ENCODE measurements at places on chromosomes 3 and 15.

GRCh38 chr3:32177702-32178198 lies 60.7 kb upstream of the CMTM8 start:
- DNase-seq = peak; percentile 38
- peaks cover 2% of the 10 kb centered on the region for H3K36me3 ChIP-seq
- H3K27me3 ChIP-seq = peaks cover 13% of the 10 kb centered on the region
- H3K4me1 ChIP-seq = peaks cover 11% of the 10 kb centered on the region

GRCh38 chr15:60010858-60011257 lies 6.7 kb downstream of the FOXB1 start:
- no peak overlapping the region for H3K4me3 ChIP-seq
- no peak for DNase-seq
- H3K27me3 ChIP-seq = peaks cover 80% of the 10 kb centered on the region
- peaks cover 28% of the 10 kb centered on the region for H3K4me1 ChIP-seq

DNA sequence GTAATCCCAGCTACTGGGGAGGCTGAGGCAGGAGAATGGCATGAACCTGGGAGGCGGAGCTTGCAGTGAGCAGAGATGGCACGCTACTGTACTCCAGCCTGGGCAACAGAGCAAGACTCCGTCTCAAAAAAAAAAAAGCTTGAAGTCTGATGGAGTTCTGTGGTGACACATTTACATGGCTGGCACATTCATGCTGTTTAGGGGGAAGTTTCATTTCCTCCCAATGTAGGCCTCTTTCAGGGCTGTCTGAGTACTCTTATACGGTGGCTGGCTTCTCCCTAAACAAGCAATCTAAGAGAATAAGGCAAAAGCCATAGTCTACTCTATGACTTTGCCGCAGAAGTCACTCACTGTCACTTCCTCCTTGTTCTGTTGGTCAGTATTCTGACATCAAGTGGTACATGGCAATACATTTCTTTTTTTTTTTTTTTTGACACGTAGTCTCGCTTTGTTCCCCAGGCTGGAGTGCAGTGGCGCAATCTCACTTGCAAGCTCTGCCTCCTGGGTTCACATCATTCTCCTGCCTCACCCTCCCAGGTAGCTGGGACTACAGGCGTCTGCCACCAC lies 41.2 kb downstream of the OIP5 start:
- peaks cover 56% of the 10 kb centered on the region for H3K36me3 ChIP-seq
- no peak overlapping the region for H3K27ac ChIP-seq
- H3K4me3 ChIP-seq = no peak overlapping the region

DNA sequence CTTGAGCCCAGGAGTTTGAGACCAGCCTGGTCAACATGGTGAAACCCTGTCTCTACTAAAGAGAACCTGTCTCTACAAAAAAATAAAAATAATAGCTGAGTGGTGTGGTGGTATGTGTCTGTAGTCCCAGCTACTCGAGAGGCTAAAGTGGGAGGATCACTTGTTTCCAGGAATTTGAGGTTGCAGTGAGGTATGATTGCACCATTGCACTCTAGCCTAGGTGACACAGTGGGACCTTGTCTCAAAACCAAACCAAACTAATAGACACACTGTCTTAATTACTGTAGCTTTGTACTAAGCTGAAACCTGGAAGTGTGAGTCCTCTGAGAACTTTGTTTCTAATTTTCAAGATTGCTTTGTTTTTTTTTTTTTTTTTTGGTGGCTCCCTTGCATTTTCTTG lies 30.4 kb downstream of the MGA start:
- no peak for DNase-seq
- no peak overlapping the region for H3K27ac ChIP-seq
- H3K36me3 ChIP-seq = peaks cover 1% of the 10 kb centered on the region

GRCh38 chr3:5473471-5473870 lies 286.0 kb downstream of the EDEM1 start:
- H3K4me1 ChIP-seq = no peaks in the 10 kb centered on the region
- no peaks in the 10 kb centered on the region for H3K27me3 ChIP-seq
- DNase-seq = no peak

GRCh38 chr15:82714016-82714415 lies 4.3 kb upstream of the AP3B2 start:
- no peak overlapping the region for H3K27ac ChIP-seq
- H3K27me3 ChIP-seq = peaks cover 9% of the 10 kb centered on the region
- H3K4me1 ChIP-seq = no peaks in the 10 kb centered on the region
- DNase-seq = no peak
- no peaks in the 10 kb centered on the region for H3K36me3 ChIP-seq
- no peak overlapping the region for H3K4me3 ChIP-seq

- H3K4me1 ChIP-seq = peaks cover 12% of the 10 kb centered on the region
- H3K4me3 ChIP-seq = no peak overlapping the region
- H3K36me3 ChIP-seq = no peaks in the 10 kb centered on the region
- DNase-seq = peak; percentile 29
- peaks cover 7% of the 10 kb centered on the region for H3K27me3 ChIP-seq
- H3K27ac ChIP-seq = no peak overlapping the region
Observed at GRCh38 chr3:9912294-9912935, 4.5 kb upstream of the IL17RC start.

DNA sequence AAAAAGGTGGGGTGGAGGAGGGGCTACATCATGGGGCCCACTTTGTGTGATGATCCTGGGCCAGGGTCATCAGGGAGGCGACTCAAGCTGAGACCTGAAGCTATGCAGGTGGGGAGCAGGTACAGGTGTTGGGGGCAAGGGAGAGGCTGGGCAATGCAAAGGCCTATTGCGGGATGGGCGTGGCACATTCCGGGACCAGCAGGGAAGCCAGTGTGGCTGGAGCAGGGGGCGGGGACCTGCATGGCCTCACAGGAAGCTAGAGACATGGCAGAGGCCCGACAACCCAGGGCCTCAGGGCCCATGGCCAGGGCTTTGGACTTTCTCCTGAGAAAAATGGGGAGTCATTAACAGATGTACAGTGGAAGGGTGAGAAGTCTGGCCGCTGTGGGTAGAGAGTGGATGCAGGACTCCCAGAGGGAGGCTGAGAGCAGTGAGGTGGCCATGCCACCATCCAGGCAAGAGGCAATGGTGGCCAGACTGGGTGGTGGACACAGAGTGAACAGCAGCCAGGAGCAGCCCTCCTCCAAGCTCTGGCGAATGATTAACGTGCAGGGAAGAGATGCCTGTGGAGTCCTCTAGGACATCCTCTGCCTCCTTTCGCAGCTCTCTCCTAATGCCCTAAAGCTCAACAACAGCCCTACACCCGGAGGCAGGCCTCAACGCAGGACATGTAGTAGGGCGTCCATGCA lies 122.6 kb upstream of the ATP2B2 start:
- DNase-seq = no peak
- no peaks in the 10 kb centered on the region for H3K4me1 ChIP-seq
- H3K36me3 ChIP-seq = no peaks in the 10 kb centered on the region
- H3K27ac ChIP-seq = no peak overlapping the region
- no peak overlapping the region for H3K4me3 ChIP-seq

DNA sequence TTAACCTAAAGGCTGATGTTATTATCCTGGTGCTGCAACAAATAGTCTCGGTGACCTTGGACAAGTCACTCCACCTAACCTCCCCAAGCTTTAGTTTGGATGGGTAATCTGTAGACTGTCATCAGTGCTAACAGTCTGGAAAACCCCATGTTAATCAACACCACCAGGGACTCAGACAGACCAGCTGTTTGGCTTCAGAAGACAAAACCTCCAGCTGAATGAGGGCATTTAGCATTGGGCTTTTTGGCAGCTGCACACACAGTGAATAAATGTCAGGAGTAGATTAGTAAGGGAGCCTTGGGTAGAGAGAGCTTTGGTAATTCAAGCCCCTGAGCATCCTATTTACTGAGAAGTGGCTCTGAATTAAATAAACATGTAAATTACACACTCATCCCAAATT lies 24.9 kb upstream of the C3orf80 start:
- H3K27ac ChIP-seq = no peak overlapping the region
- no peak overlapping the region for H3K4me3 ChIP-seq
- no peaks in the 10 kb centered on the region for H3K36me3 ChIP-seq
- H3K27me3 ChIP-seq = peaks cover 16% of the 10 kb centered on the region

GRCh38 chr3:54347060-54347459 lies 224.7 kb downstream of the CACNA2D3 start:
- no peak overlapping the region for H3K4me3 ChIP-seq
- H3K36me3 ChIP-seq = no peaks in the 10 kb centered on the region
- no peak overlapping the region for H3K27ac ChIP-seq
- H3K27me3 ChIP-seq = no peaks in the 10 kb centered on the region
- no peaks in the 10 kb centered on the region for H3K4me1 ChIP-seq
- no peak for DNase-seq

DNA sequence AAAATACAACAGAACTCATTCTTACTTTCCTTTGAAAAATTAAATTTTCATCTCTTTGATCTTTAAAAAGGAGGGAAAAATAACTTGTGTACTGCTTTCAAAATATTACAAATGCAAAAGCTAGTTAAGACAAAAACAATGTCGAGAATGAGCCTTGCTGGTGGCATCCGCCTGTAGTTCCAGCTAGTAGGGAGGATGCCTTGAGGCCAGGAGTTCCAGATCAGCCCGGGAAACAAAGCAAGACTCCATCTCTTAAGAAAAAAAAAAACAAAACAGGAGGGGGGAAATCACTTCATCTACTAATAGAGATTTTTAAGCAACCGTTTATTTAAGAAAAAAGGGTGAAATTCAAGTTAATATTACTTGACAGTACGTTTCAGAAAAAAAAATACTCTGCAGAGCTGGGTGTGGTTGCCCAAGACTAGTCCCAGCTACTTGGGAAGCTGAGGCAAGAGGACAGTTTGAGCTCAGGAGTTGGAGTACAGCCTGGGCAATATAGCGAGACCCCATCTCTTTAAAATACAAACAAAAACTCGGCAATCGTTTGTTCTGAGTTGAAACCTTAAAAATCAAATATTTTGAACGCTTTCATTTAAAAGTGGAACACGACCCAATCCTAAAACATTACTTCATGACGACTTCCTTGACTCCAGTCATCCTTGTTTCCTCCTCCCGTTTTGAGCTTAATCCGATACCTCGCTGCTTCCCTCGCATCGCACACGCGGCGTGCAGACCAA lies 1.2 kb downstream of the KPNA1 start:
- no peak for DNase-seq
- H3K27me3 ChIP-seq = peaks cover 2% of the 10 kb centered on the region
- H3K4me3 ChIP-seq = peak overlapping the region; percentile 88

Measured in T-helper 2 cell treated with Interferon-gamma antibody and Interleukin-4, amounts not matched to agents 5 μg/mL and 100 μg/mL, for 36 hours (primary cell).